Daoy (cell line): ENCODE measurements at places on chromosomes 12 and 14. TPM values are rescaled to one million over a fixed set of nuclear protein-coding genes. Genes with fewer than 3 reads are reported as not detected.

GRCh38 chr12:19120795-19121194 is 8.7 kb upstream of the PLEKHA5 start:
- peak; percentile 55 for DNase-seq

DNA sequence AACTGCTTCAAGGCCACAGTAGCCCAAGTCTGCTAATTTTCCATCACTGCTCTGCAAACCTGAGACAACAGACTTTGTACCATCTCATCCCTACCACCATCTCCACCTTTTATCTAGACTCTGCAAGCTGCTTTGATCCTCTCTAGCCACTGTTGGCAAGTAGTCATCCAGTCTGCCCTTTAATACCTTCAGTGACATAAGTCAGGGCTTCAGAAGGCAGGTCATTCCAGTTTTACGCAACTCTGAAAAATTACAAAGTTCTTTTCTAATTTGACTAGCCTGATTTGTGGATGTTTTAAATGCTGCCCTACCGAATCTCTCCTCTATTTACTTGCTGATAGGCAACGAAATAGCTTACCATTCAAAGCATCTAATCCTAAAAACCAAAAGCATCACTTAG is 2.8 kb downstream of the FERMT2 start:
- DNase-seq, result no peak

DNA sequence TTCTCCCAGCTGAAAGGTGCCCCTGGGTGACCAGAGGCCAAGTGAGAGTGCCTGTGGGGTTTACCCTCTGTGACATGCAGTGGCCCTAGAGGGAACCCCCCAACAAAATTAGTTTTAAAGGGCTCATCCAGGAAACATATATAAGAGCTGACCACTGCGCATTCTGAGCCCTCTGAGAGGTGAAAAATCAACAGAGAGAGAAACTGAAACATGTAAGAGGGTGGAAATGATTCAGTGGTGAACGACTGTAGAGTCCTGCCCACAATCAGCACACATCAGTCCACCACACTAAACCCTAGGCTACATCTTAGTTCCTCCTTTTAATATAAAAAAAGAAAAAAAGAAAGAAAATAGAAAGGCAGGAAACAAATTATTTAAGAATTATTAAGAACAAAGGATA is 21.0 kb upstream of the ACSM4 start:
- DNase-seq, result no peak

DNA sequence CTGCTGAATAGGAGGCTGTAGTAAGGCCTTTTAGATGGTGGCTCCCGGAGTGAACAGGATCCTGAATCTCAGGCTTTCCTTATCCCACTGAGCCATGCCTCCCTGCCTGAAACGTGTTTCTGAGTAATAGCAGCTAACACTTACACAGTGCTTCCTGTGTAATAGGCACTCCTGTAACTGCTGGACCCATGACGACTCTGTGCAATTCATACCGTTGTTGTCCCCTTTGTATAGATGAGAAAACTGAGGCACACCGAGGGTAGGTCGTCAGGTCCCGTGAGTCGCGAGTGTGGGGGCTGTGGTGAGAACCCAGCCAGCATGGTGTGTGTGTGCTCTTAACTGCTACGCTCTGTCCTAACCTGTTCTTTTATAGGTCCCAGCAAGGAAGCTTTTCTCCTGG is 193.6 kb downstream of the CACNA1C start:
- no peak for DNase-seq

DNA sequence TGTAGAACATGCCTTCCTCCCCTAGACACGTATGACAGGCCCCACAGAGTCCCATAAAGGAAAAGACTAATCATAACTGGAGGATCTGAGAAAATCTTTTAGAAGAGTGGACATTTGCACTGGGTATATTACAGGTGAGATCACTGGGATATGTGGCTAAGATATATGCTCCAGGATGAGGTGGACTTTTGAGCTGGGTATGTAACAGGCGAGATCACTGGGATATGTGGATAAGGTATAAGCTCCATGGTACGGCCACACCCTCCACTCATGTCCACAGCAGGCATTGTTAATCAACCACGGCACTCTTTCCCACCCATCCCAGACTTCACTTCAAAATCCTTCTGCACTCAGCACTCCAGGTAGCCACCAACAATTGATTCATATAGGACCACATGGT is 34.1 kb downstream of the CLMN start:
- DNase-seq, result no peak

The MYF6 gene
- total RNA-seq, result not detected in 2 replicates
